ENCODE measurements at places on chromosomes 16 and 17. TPM values are rescaled to one million over a fixed set of nuclear protein-coding genes. Genes with fewer than 3 reads are reported as not detected.

The ST6GALNAC1 gene
- 8.4 TPM for total RNA-seq

The CCL5 gene
- 15.6 TPM for total RNA-seq

The CDC42EP4 gene
- 4.0 TPM for total RNA-seq

The CNTROB gene
- 27.9 TPM for total RNA-seq

The PMFBP1 gene
- 1.6 TPM for total RNA-seq

The CCL8 gene
- not detected for total RNA-seq

GRCh38 chr17:70825321-70826125 is 656.2 kb downstream of the KCNJ2 start:
- no peak for DNase-seq

DNA sequence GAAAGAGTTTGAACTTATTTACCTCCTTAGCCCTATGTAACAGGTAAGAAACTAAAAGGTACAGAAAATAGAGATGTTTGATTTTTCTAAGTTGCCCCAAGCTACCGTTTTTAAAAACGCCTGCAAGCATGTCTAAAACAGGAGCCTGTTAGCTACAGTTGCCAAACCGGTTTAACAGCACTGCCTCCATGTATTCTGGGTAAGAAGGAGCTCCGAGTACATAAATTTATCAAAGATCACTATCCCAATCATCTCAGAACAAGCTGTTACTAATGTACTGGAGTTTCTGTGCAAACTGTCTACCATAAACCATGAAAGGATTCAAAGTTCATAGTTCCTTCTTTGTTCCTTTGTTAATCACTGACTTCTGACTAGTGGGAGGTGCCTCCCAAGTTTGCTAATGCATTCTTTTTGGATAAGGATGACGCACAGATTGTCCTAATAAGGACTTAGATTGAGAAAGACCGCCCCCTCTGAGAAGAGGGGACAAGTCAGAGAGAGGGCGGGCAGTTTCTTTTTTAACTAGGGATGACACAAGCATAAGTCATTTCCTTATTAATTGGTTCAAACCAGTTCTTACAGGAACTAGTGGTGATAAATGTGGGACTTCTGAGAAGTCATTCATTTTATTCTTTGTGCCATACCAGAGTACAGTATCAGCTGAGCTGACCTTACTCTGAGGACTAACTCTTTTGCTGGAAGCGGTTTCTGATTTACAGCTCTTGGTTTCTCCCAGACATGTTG is 55.3 kb downstream of the TUBD1 start:
- DNase-seq: peak; percentile 55

- no peak for DNase-seq
These were observed 47.1 kb downstream of the TEX2 start for GRCh38 chr17:64216000-64216337.

DNA sequence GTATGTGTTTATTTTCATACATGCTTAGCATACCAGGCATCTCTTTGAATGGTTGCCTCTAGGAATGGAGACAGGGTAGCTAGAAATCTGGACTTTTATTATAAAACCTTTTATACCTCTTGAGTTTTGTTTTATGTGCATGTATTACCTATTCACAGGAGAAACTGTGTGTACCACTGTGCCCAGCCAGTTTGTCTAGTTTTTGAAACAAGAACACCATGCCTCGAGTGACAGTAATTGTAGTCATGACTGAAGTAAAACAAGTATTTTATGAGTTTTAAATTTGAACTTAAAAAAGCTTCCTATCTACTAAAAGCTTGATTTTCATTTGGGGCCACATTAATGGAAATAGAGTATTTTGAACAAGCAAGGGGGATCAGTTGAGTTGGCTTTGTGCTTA is 57.4 kb downstream of the SNTB2 start:
- DNase-seq: no peak

DNA sequence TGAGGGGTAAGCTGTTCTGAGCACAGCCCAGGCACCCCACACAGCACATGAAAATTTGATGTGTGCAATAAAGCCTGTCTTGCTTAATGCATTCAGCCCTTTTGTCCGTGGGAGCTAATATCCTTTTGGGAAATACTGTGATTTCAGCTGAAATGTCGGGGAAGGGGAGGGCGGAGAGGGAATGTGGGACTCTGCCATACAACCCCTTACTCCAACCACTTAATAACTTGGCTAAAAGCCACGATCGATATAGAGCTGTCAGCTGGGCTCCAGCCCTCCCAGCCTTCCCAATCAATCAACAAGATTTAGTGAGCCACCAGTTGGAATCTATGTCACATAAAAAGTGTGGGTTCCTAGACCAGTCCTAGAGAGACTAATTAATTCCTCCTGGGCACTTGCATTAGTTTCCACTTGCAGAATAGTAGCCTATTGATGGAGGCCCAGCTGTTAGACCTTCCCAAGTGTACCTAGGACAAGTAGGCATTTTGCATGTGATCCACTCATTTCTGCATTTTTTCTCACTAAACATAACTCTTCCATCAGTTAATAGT is 82.7 kb upstream of the PIRT start:
- DNase-seq: no peak

DNA sequence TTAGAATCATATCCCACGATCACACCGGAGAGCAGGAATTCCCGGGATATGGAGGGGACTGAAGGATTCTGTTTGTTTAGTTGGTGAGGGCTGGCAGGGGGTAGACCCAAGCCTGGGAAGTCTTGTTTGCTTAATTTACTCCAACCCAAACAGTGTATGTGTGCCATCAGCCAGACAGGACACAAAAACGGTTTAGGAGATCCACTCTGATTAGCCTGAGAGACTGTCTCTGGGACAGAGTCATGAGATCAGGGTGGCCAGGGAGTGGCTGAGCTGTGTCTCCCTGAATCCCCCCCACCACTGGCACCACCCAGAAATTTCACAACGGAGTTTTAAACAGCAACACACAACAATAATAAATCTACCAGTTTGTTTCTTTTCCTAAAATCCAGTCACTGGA is 127.0 kb downstream of the RBFOX3 start:
- DNase-seq: no peak

DNA sequence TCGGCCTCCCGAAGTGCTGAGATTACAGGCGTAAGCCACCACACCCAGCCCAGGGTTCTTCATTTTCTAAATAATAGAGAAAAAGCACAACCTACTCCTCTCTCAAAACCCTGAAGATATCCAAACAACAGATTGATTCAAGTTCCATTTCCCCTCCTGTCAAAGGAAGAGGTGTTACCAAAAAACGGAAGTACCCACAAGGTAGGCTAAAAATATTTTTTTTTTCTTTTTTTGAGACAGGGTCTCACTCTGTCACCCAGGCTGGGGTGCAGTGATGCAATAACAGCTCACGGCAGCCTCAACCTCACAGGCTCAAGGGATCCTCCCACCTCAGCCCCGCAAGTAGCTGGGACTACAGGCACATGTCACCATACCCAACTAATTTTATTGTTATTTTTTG is 18.9 kb downstream of the UTP6 start:
- no peak for DNase-seq

DNA sequence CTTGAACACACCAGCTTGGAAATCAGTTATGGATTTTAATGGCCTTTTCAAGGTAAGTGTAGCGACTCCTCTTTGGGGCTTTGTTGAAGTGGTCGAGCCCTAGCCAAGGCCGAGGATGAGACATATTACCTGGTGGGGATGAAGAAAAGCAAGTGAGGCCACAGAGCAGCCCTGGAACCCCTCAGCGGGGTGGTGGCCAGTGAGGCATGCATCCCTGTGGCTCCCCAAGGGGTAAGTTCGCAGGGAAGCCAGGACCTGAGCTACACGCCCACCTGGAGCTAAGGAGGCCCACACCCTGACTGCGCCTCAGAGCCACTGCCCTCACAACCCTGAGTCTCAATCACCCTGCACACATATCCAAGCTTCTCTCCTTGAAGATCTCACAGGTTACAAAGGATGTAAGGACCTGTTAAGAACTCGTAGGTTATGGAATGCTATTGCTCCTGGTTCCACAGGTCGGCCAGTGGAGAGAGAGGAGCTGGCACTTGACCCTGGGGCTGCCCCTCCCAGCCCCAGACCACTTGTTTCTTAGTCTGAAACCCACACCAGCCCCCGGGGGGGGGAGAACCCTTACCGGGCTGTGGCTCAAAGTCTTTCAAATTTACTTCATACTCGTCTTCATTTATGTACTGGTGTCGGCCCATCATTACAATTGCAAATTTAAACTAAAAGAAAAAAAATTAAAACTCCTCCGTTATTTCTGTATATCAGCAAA is 12.0 kb downstream of the LITAFD start:
- DNase-seq: no peak

GRCh38 chr16:54931120-54932014 is 702 bp downstream of the IRX5 start:
- no peak for DNase-seq

DNA sequence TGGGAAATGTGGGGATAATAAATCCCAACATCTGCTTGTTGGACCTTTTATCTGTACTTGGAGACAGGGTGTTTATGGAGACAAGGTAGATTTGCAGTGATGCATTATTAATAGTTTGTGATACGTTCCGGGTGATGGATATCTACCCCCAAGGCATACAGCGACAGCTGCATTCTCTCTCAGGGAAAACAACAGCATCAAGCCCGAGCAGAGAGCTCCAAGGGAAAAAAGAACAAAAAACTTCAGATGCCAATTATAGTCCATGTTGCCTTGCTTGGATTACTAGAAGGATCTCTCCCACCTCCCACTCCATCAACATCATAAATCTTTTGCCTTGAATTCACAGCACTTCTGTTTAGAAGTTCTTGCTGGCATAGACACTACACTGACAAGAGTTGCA is 187.5 kb upstream of the CDH11 start:
- no peak for DNase-seq

GRCh38 chr17:58310511-58311428 is 17.8 kb downstream of the TSPOAP1 start:
- DNase-seq: no peak

DNA sequence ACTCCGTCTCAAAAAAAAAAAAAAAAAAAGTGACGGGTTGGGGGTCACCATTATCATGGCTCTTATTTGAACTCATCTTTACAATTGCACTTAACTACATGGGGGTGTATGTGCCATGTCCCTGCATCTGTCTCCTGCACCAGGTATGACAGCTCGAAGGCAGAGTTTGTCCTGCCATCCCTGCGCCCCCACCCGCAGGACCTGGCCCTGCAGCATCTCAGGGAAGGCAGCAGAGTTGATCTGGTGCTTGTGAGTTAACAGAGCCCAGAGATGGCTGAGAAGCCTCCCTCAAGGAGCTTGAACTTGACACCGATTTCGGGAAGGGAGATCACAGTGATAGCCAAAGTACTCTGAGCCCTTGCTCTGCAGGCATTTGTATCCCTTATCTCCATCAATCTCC is 44.8 kb downstream of the C16orf82 start:
- DNase-seq: no peak

DNA sequence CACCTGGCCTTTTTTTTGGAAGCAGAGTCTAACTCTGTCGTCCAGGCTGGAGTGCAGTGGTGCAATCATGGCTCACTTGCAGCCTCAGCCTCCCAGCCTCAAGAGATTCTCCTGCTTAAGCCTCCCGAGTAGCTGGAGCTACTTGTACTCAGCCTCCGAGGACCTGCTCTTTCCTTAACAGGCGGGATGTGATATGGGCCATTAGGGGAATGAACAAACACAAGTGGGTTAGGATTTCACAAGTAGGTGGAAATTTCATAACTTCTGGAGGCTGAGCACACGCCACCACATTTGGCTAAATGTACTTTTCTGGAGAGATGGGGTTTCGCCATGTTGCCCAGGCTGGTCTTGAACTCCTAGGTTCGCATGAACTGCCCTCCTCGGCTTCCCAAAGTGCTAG is 4.1 kb downstream of the PAM16 start:
- DNase-seq: no peak

DNA sequence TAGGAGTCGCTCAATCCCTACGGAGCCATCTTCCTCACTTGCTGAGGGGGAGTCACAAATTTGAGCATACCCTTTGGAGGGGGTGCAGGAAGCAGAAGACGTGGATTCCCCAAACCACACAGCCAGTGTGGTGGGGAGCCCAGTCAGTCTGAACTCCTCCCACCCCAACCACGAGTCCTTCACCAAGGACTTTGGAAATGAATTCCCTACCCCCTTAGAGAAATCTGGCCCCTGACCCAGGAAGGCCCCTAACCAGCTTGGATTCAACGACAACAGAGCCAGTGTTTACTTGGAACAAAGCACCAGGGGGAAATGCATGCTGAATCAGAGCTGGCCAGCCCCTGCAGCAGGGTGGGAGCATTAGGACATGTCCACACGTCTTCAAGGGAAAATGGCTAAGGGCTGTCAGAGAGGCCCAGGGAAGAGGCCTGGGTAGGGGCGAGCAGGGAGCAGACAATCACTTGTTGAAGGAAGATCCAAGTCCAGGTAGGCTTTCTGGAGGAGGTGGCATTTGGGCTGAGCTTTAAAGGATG is 5.5 kb upstream of the TMEM92 start:
- DNase-seq: no peak

GRCh38 chr16:52460639-52461178 is 86.2 kb downstream of the TOX3 start:
- no peak for DNase-seq
